ENCODE measurements at places on chromosomes 5 and 9. TPM values are rescaled to one million over a fixed set of nuclear protein-coding genes. Genes with fewer than 3 reads are reported as not detected.

DNA sequence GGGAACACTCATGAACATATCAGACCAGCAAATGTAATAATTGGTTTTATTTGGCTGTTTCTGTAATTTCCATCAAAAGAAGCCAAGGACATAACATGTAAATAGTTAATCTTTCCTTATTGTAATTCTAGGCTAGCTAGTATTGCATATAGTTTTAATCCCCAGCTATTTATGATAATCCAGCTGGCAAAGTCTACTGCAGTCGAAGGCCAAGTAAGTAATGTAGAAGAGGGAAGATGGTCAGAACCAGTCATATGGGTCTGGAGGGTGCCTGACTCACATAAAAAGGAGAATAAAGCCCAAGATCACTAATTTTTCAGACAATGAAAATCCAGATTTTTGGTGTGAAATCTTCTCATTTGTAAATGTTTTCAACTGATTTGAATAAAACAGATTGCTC is 106.3 kb downstream of the CCDC192 start:
- no peak for DNase-seq

- no peak for DNase-seq
Observed at GRCh38 chr5:31023105-31023504, 170.4 kb upstream of the CDH6 start.

DNA sequence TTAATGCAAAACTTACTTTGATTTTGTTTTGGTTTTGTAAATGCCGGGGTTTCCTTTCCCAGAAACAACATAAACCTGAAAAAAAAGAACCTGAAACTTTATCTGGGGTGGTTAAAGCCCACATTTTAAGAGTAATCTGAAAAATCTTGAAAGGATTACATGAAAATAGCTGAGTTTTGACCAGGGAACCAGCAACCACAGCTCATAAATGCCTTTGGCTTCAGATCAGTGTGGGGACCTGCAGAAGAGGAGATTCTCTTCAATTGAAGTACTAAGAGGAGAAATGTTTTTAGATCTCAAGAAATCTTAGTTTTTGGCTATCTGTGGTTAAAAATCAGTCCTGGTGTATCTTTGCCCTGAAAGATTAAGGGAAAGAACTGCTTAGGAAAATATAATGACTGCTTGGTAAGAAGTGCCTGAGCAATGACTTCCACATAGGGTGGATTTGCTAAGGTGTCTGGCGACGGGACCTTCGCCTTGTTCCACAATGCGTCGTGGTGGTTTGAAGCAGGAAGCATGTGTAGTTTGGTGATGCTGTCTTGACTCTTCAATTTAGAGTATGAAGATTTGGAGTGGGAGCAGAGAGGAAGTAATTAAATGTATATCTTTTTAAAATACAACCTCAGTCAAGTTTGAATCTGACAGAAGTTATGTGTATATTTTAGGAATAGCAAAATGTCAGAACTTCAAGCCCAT is 186.5 kb downstream of the MAN2A1 start:
- peak; percentile 73 for DNase-seq

Gene NDUFA8
- total RNA-seq, result 11.6 TPM

Gene SLC6A19
- total RNA-seq, result 0.48 TPM

DNA sequence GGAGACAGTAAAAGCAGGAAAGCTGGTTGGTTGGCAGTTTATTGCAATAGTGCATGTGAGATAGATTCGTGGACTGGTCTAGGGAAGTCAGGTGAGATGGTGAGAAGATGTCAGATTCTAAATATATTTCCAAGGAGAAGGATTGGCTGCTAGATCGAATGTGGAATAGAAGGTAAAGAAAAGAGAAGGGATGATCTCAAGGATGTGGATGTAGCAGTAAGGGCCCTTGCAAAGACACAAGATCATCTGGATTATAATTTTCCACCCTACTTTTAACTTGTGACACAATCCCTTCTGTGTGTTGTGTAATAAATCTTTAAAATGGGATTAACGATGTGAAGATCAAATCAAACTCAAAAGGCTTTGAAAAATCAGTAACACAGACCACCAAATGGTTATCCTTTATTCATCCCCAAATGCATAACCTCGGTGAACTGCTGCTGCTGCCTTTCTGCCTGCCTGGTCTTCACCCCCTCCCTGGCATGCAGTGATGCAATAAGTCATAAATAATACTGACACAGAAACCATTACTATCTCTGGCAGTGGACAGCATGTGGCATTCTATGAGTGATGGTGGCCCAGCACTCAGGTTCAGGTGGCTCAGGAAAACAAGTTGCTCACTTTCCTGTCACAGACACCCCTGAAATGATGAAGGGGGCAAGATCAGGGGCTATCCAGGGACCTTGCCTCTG is 178.4 kb downstream of the FAM114A2 start:
- no peak for DNase-seq

- no peak for DNase-seq
Observed at GRCh38 chr9:17433526-17433925, 145.3 kb upstream of the SH3GL2 start.

DNA sequence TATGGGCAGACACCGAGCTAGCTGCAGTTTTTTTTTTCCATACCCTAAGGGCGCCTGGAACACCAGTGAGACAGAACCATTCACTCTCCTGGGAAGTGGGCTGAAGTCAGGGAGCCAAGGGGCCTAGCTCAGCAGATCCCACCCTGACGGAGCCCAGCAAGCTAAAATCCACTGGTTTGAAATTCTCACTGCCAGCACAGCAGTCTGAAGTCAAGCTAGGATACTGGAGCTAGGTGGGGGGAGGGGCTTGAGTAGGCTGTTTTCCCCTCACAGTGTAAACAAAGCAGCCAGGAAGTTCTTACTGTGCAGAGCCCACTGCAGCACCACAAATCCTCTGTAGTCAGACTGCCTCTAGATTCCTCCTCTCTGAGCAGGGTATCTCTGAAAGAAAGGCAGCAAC is 151.7 kb upstream of the HCN1 start:
- no peak for DNase-seq

Gene WNK2
- 10.4 TPM for total RNA-seq

Data from umbilical cord (tissue), 2 donors.